ENCODE measurements at places on chromosomes 2 and 18.

GRCh38 chr2:159716857-159717256 lies 4.6 kb downstream of the MARCHF7 start:
- no peak for DNase-seq

- DNase-seq = no peak
Observed at GRCh38 chr18:8571399-8571798, 37.8 kb upstream of the RAB12 start.

GRCh38 chr18:13471198-13471845 lies 252.8 kb downstream of the LDLRAD4 start:
- peak; percentile 83 for DNase-seq

DNA sequence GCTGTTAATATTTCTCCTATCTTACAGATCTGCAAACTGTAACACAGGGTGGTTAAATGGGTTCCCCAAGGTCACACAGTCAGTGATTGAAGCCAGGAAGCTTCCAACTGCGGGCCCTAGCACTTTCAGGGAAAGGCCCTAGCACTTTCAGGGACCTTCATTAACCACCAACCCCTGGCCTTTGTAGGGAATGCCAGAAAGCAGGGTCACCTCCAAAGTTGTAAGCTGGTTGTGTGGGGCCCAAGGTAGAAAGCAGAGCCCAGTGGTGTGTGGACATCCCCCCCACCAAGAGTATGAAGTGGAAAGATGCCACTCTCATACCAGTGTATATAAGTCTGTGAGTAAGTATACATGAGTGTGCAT lies 4.4 kb downstream of the DLX2 start:
- DNase-seq = no peak

DNA sequence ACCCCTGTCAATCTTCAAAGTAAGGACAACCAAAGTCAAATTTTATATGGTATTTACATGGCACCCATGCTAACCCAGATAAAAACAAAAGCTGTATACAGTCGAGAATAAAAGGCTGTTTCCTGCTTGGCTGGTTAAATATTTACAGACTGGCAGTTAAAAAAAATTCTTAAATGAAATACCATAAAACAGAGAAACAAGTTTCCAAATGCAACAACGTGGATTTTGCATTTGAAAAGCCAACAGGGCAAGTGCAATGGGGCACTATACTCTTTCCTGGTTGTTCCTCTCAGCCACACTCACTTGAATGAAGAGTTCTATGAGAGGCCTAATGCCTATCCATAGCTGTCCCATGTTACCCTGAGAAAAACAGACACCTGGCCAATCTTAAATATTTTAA lies 6.1 kb upstream of the NR4A2 start:
- no peak for DNase-seq

Data from Right ventricle myocardium inferior (tissue), 1 donor.